ENCODE measurements at places on chromosomes 16 and 17.

GRCh38 chr17:27576477-27577083 is 54.4 kb upstream of the LGALS9 start:
- DNase-seq, result no peak

DNA sequence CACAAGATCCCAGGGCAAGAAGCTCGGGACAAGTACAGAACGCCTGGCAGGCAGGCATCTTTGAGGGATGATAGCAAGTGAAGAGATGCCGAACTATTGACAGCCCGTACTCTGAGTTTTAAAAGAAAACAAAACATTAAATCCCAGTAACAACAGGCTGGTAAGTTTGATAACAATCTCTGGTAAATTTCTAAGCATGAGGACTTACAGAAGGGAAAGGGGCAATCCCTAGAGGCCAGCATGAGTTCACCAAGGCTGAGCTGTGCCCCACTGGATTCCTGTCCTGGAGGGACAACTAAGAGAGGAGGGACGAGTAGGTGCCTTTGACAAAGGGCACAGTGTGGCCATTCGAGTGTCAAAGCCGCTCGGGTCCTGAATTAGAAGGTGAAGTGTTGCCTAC is 26.2 kb downstream of the CCDC182 start:
- DNase-seq, result no peak

DNA sequence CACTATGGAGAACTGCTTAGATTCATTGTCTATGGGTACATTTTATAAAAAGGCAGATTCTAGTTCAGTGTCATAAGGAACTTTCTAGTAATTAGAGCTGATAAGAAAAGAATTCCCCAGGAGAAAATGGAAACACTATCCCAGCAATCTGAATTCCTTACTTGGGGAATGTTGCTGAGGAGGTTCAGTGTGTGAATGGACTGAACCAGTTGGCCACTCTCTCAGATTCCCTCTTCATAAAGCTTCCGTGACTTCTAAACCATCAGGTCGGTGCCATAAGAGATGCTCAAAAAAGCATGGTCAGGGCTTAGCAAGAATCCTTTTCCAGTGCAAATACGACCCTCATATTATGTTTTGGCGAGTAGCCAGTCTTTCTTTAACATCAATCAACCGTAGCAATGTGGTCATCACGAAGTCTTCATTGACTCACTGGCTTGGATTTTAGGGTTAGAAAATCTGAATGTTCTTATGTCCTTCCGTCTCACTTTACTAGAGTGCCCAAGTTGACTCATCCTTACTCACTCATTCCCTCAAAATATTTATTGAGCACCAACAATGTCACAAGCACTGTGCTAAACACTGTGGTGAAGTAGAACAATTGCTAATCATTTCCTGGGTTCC is 102.7 kb upstream of the HLF start:
- DNase-seq, result no peak

DNA sequence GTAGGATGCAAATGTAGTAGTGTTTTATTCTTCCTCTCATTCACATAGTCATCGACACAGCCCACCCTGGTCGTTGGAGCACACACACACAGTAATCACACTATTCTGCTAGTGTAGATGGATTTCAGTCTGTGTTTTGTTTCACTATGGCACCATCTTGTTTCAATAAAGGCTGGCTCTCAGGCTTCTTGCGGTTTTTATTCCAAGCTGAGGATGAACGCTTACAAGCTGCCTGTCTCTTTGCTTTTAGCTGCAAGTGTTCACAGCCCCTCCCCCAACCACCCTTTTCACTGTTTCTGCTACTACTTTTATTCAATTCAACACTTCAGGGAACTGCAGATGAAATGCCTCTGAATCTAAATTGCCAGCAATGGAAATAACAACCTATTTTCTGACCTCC is 140.9 kb upstream of the PMFBP1 start:
- DNase-seq, result no peak

DNA sequence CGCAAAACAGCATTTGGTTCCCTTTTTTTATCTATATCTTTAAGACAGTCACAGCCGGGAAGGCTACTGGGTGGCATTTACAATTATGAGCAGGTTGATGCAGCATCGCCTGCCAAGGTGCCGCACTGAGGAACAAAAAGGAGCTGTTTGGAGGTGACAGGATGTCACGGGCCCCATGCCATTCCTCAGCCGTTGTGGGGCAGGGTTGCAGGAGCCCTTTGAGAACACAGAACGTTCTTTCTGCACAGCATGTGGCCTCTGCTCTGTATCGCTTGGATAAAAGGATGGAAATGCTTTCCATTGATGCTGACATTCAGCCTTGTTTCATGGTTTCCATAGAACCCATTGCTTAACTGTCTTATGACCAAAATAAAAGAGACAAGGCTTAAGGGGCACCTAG is 141.9 kb upstream of the CDH5 start:
- DNase-seq, result no peak

- no peak for DNase-seq
These were observed 229.7 kb downstream of the SNX29 start for GRCh38 chr16:12206098-12206748.

GRCh38 chr17:42548993-42549755 is 3.5 kb upstream of the HSD17B1 start:
- no peak for DNase-seq

- no peak for DNase-seq
These were observed 162.7 kb downstream of the SPECC1 start for GRCh38 chr17:20171741-20172365.

Data from hematopoietic multipotent progenitor cell treated with erythropoietin and hydrocortisone succinate and interleukin-3 and kit ligand, for 8 days (in vitro differentiated cells).